NCI-H524 treated with DMSO at 0.1 percent for 48 hours (cell line): ENCODE measurements at places on chromosomes 1 and 21.

DNA sequence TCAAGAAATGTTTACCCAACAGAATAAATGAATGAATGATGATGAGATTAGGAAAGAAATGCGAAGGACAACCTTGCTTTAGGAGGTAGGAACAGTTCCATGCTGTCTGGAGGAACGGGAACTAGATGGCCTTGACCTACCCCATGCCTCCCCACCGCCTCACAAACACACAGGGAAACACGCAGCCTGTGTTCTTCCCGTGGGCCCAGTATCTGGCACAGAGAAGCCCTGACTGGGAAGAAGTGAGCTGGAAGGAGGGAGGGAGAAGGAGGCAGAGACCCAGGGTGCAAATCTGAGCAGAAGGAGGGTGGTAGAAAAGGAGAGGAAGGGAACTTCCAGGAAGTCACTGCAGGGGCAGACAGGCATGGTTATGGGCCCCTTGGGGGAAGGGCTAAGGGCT is 3.5 kb upstream of the ADORA1 start:
- DNase-seq: no peak

DNA sequence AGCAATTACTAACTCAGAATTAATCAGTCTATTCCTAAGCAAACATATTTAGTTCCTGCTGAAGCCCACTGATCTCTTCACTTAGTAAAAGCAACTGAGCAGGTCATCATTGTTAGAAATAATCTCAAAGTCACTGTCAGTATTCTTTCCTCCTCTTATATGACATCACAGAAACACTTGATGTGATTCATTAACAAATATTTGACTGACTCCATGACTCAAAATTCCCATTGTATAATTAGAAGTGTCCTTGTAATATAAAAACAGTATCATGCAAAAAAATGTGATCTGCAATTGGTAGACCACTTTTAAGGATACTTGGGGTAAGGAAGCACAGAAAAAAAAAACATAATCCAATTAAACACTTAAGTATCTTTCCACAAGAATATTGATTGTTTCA is 194.4 kb downstream of the DPYD start:
- DNase-seq: no peak

DNA sequence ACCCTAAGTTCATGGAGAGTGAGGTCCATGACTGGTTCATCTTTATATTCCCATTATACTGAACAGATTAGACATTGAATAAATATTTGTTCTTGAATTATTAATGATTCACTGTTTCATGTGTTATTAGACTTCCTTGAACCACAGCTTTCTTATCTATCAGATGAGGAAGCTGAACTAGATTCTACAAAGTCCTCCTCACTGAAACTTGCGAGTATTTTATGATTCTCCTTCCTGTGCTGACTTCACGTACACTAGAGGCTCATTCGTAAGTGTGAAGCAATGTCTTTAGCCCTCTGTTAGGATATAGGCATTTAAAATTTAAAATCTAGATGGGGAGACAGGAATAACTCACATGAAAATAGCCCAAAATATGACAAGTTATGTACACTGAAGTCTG is 95.6 kb upstream of the IRF2BP2 start:
- DNase-seq: no peak

DNA sequence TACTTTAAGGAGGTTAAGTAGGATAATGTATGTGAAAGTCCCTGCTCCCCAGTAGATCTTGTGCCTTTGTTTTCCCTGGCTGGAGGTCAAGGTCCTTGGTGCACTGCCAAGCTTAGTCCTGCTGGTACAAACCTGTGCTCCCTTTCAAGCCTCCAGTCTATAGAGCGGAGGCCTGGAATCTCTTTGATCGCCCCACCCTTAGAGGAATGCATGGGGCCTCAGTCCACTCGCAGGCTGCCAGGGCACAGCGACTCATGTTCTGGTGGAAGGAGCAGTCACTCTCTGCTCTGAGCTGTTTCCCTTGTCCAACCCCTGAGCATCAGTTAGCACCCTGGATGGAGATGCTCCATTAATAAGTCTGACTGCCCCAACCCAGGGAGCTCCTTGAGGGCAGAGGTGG is 121.8 kb downstream of the HMGB4 start:
- no peak for DNase-seq

DNA sequence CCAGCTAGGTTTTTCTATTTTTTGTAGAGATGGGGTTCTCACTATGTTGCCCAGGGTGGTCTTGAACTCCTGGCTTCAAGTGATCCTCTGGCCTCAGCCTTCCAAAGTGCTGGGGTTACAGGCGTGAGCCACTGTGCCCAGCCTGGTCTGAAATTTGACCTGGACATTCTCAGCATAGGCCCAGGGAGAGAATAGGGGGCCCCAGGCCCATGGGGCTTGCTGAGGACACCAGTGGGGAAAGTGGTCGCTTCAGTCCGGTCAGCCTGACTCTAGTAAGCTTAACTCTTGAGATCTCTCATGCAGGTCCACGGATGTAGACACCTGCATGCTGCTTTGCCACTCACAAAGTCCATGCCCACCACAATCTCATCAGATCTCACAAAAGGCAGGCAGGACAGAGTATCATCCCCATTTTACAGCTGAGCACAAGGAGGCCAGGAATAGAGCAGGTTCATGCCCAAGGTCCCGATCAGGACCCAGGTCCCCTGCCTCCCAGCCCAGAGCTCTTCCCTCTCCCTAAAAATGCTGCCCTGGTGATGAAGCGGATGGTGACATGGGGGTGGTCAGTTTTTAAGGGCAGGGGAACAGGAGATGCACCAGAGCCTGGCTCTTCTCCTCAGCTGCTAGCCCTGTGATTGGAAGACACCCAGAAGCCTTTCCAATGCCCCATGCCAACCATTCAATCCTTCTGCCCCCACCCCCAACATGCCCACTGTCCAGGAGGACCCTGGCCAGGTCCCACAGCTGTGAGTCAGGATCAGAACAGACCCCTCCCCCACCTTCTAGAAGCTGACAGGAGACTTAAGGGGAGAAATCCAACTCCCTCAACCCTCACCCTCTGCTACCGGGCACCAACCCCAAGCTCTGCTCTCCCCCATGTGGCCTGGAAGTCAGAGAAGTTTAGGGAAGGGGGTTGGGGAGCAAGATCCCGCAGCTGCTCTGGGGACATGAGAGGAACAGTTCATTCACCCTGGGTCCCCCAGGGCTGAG is 1.8 kb downstream of the FHL3 start:
- DNase-seq: no peak

GRCh38 chr1:204528241-204528640 is 12.0 kb downstream of the MDM4 start:
- DNase-seq: no peak

DNA sequence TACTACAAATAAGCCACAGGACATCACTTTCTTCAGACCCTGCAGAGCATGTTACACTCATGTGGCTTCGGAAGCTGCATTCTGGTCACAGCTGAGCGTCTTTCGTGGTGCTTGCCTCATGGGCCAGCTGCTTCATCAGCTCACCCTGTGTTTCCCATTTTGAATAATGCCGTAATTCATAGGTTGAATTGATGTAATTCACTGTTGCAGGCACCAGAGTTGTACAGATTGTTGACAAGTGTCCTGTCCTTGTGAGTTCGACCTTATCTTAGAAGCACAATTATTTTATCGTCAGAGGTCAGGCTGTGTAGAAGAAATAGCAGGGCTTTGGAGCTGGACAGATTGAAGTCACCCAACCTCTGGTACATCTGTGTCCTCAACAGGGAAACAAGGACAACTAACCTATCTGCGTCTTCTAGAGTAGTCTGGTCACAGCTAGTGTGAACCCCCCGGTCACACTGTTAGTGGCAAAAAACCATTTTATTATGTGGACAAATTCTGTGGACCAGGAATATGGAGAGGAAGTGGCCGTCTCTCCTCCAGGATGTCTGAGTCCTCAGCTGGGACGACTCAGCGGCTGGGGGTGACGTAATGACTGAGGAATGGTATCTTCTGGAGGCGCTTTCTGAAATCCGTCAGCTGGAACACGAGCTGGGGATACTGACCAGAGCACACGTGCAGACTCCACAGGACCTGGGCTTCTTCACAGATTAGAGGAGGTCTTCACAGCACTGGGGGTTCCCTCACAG is 17.8 kb downstream of the PKNOX1 start:
- no peak for DNase-seq

DNA sequence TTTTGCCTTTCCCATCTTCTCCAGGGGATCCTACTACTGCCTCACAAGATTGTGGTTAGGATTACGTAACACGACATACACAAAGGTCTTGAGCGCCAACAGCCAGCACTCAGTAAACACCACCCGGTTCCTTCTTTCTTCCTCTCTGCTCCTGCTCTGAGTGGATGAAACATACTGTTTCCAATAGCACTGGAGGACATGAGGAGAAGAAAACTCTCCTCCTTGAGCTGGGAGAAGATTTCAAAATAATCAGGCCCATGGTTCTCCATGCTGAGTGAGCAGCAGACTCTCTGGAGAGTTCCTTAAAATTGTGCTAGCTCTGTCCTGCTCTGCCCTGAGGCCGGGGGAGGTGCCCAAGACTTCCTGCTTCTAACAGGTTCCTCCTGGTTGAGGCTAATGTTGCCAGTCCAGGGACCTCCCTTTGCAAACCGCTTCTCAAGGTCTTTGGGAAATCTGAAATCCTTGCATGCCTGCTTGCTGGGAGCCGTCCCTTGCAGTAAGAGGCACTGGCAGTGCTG is 29.4 kb upstream of the MX1 start:
- DNase-seq: no peak

GRCh38 chr1:178881950-178882349 is 11.1 kb upstream of the ANGPTL1 start:
- no peak for DNase-seq

- no peak for DNase-seq
These were observed 14.3 kb upstream of the HNRNPU start for GRCh38 chr1:244878681-244879080.

DNA sequence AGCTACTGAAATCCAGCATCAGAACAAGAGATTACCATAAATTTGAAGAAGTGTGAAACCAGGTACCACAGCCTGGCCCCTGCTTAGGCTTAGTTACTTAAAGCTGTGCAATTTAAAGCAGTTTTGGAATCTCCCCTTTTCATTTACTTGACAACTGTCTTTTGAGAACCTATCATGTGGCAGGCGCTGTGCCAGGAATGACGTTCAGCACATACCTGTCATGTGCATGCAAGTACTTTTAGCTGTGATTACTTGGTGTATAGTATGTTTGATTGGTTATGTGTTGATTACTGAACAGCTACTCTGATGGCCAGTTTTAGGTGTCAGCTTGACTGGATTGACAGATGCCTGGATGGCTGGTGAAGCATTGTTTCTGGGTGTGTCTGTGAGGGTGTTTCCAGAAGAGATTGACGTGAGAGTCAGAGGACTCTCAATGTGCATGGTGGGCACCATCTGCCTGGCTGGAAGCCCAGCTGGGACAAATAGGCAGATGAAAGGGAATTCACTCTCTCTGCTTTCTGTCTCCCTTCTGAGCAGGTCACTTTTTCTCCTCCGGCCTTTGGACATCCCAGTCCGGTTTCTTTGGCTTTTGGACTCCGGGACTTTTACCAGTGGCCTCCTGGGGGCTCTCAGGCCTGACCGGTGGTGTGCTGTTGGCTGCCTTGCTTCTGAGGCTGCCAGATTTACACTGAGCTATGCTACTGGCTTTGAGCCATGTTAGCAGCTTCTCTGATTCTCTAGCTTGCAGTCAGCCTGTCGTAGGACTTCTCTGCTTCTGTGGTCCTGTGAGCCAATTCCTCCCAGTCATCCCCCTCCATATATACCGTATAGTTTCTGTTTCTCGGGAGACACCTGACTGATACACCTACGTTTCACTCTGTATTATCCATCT is 178.0 kb downstream of the RYR2 start:
- peak; percentile 38 for DNase-seq

- DNase-seq: no peak
These were observed 83.8 kb downstream of the PLXNA2 start for GRCh38 chr1:208160259-208160819.
